ENCODE measurements at places on chromosomes 13 and 19. TPM values are rescaled to one million over a fixed set of nuclear protein-coding genes. Genes with fewer than 3 reads are reported as not detected.

C1QTNF9 gene
- total RNA-seq = 0.09 TPM

TMC4 gene
- total RNA-seq = 0.43 TPM

CERS4 gene
- total RNA-seq = 1.4 TPM

IRGC gene
- total RNA-seq = not detected

LHB gene
- total RNA-seq = not detected

PCDH17 gene
- total RNA-seq = 0.16 TPM

CBY2 gene
- total RNA-seq = not detected

SLC25A41 gene
- 0.17 TPM for total RNA-seq

RASL11A gene
- 59.2 TPM for total RNA-seq

CEACAM7 gene
- total RNA-seq = not detected

SELENOV gene
- total RNA-seq = not detected

ZNF560 gene
- total RNA-seq = 1.2 TPM

STOML3 gene
- total RNA-seq = not detected

ATXN8OS gene
- not detected for total RNA-seq

ZNF541 gene
- not detected for total RNA-seq

ZNF700 gene
- total RNA-seq = 5.5 TPM

DPF1 gene
- 0.63 TPM for total RNA-seq

LILRA5 gene
- total RNA-seq = not detected

ZNF99 gene
- not detected for total RNA-seq

PCSK4 gene
- total RNA-seq = 0.95 TPM

KL gene
- not detected for total RNA-seq

VSTM2B gene
- not detected for total RNA-seq

RFPL4A gene
- not detected for total RNA-seq

ZNF441 gene
- total RNA-seq = 12.8 TPM

ZNF865 gene
- 0.63 TPM for total RNA-seq

MAP3K10 gene
- total RNA-seq = 4.1 TPM

BBC3 gene
- total RNA-seq = 17.5 TPM

USHBP1 gene
- not detected for total RNA-seq

CYP4F3 gene
- total RNA-seq = under 0.01 TPM

HSD17B14 gene
- total RNA-seq = 5.5 TPM

TEX26 gene
- total RNA-seq = not detected

ASF1B gene
- total RNA-seq = 0.95 TPM

ZNF235 gene
- 3.8 TPM for total RNA-seq

SLC25A42 gene
- total RNA-seq = 4.5 TPM
